Activated B cell treated with CpG ODN at 0.5 μM for 24 hours (primary cell): ENCODE measurements at places on chromosomes 12 and 14. TPM values are rescaled to one million over a fixed set of nuclear protein-coding genes. Genes with fewer than 3 reads are reported as not detected.

DNA sequence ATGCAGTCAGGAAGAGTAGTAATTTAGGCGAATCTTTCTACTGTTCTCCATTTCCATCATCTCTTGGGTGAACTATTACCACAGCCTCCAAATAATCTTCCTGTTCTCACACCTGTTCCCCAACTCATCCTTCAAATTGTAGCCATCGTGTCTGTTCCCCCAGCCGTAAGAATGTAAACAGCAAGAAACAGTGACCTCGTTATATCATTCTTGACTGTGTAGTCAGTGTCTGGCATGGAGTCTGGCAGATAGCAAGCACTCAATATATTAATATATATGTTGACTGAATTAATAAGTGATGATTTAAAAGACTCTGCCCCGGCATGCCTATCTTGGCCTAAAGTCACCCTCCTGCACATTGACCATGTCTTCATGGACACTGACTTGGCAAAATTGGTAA lies 20.3 kb downstream of the PDE6H start:
- H3K36me3 ChIP-seq, result no peaks in the 10 kb centered on the region
- peaks cover 74% of the 10 kb centered on the region for H3K4me1 ChIP-seq
- H3K4me3 ChIP-seq, result peak overlapping the region; percentile 52
- H3K27ac ChIP-seq, result peak overlapping the region; percentile 85
- no peak for DNase-seq

DNA sequence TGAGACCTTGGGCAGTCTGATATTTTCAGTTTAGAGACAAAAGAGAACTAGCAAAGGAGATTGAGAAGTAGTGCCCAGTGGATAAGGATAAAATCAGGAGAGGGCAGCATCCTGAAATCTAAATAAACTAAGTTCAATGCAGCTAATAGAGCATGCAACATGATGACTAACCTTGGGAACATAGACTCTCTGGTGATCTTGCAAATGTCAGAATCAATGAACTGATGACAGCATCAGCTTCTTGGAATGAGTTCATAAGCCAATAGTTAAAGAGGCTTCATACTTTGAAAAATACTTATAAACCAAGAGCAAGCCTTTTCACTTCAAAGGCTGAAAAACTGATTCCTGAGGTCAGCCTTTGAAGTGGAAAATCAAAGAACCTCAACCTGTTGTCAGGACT lies 8.2 kb downstream of the TAS2R19 start:
- no peak for DNase-seq
- H3K27me3 ChIP-seq, result no peaks in the 10 kb centered on the region
- H3K4me1 ChIP-seq, result peaks cover 2% of the 10 kb centered on the region
- peaks cover 8% of the 10 kb centered on the region for H3K36me3 ChIP-seq

GRCh38 chr12:111991946-111992345 lies 21.0 kb downstream of the TMEM116 start:
- H3K4me1 ChIP-seq, result peaks cover 46% of the 10 kb centered on the region
- H3K36me3 ChIP-seq, result peaks cover 7% of the 10 kb centered on the region
- H3K27ac ChIP-seq, result no peak overlapping the region

GRCh38 chr14:101665478-101666078 lies 95.9 kb upstream of the PPP2R5C start:
- no peak for DNase-seq
- H3K36me3 ChIP-seq, result peaks cover 6% of the 10 kb centered on the region
- H3K4me3 ChIP-seq, result no peak overlapping the region
- H3K27ac ChIP-seq, result no peak overlapping the region
- H3K27me3 ChIP-seq, result peaks cover 28% of the 10 kb centered on the region

DNA sequence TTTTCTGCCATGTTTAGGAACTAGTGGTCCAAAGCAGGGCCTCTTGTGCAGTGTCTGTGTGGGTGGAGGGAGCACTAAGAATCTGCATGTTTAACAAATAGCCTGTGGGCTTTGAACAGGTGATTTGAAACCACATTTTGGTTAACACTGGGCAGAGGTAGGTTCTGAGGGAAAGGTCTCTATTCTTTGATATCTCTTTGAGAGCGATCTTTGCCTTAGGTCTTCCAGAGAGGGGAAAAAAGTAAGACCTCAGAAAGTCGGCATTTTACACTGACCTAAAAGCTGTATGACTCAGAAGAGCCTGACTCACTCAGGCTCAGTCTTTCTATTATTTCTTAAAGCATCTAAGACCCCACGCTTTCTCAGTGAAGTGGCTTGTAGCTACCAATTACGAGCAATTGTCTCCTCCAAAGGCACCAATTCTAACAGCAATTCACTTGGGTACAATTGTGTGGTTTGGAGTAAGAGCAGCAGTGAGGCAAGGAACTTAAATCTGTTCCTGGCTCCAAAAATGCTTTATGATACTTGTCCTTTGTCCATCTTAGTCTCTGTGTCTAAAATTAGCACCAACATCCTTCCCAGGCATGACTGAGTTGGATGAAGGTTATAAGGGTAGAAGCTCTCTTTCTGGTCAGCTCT lies 8.8 kb downstream of the EIF2B2 start:
- H3K4me3 ChIP-seq, result no peak overlapping the region
- no peaks in the 10 kb centered on the region for H3K27me3 ChIP-seq
- DNase-seq, result no peak
- H3K4me1 ChIP-seq, result no peaks in the 10 kb centered on the region
- no peak overlapping the region for H3K27ac ChIP-seq

Gene CCDC88C
- total RNA-seq, result 153 and 164 TPM in 2 replicates

DNA sequence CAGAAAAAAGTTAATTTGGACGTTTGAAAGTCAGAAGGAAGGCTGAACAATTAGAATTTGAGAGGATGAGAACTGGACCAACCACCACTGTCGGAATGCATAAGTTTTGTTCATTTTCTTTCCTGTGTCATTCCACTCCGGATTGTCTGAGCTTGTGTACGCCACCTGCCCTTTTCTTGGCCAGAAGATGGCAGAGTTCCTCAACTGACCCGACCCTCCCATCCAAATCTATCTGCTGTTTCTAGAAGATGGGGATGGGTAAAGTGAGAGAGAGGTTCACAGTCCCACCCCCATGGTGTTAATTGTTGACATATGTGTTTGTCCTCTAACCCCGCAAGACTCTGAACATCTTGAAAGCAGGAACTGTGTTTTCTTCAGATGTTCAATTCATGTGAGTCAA lies 388.0 kb downstream of the VRK1 start:
- DNase-seq, result no peak
- no peak overlapping the region for H3K27ac ChIP-seq
- peaks cover 11% of the 10 kb centered on the region for H3K27me3 ChIP-seq
- H3K36me3 ChIP-seq, result no peaks in the 10 kb centered on the region

Gene CAPZA3
- not detected in 2 replicates for total RNA-seq

- no peak for DNase-seq
- H3K4me1 ChIP-seq, result peaks cover 2% of the 10 kb centered on the region
- no peaks in the 10 kb centered on the region for H3K27me3 ChIP-seq
Measured at GRCh38 chr12:121872546-121873215, 14.0 kb upstream of the HPD start.

GRCh38 chr12:10968765-10969456 lies 17.8 kb downstream of the TAS2R50 start:
- H3K27ac ChIP-seq, result no peak overlapping the region
- DNase-seq, result no peak
- no peaks in the 10 kb centered on the region for H3K27me3 ChIP-seq

GRCh38 chr12:76830436-76830835 lies 48.4 kb downstream of the CSRP2 start:
- H3K4me1 ChIP-seq, result no peaks in the 10 kb centered on the region
- H3K27me3 ChIP-seq, result no peaks in the 10 kb centered on the region
- no peak for DNase-seq

GRCh38 chr12:12586879-12587675 lies 24.4 kb upstream of the DUSP16 start:
- no peak overlapping the region for H3K27ac ChIP-seq
- peaks cover 9% of the 10 kb centered on the region for H3K27me3 ChIP-seq
- peaks cover 12% of the 10 kb centered on the region for H3K4me1 ChIP-seq

- H3K27me3 ChIP-seq, result no peaks in the 10 kb centered on the region
- H3K36me3 ChIP-seq, result no peaks in the 10 kb centered on the region
- DNase-seq, result no peak
- no peak overlapping the region for H3K4me3 ChIP-seq
- no peak overlapping the region for H3K27ac ChIP-seq
- H3K4me1 ChIP-seq, result peaks cover 32% of the 10 kb centered on the region
Measured at GRCh38 chr12:112325622-112326207, 56.5 kb downstream of the HECTD4 start.

GRCh38 chr14:89304972-89305703 lies 111.9 kb downstream of the FOXN3 start:
- H3K4me1 ChIP-seq, result peaks cover 86% of the 10 kb centered on the region
- H3K4me3 ChIP-seq, result peak overlapping the region; percentile 89
- H3K36me3 ChIP-seq, result peaks cover 11% of the 10 kb centered on the region

GRCh38 chr12:130491421-130492357 lies 154.0 kb downstream of the PIWIL1 start:
- no peaks in the 10 kb centered on the region for H3K36me3 ChIP-seq
- H3K4me3 ChIP-seq, result no peak overlapping the region
- no peak for DNase-seq
- H3K4me1 ChIP-seq, result no peaks in the 10 kb centered on the region

Gene SOX5
- total RNA-seq, result 80.5 and 85.5 TPM in 2 replicates

Gene PTPN6
- total RNA-seq, result 371 and 393 TPM in 2 replicates

- no peak overlapping the region for H3K4me3 ChIP-seq
- no peak overlapping the region for H3K27ac ChIP-seq
- no peaks in the 10 kb centered on the region for H3K27me3 ChIP-seq
Measured at GRCh38 chr14:54638135-54638446, 71.2 kb downstream of the SAMD4A start.

GRCh38 chr12:28578361-28578760 lies 388.1 kb downstream of the CCDC91 start:
- H3K36me3 ChIP-seq, result no peaks in the 10 kb centered on the region
- H3K27me3 ChIP-seq, result no peaks in the 10 kb centered on the region
- no peak overlapping the region for H3K4me3 ChIP-seq
- no peak for DNase-seq
- H3K4me1 ChIP-seq, result no peaks in the 10 kb centered on the region
- no peak overlapping the region for H3K27ac ChIP-seq

GRCh38 chr14:63276492-63277342 lies 42.0 kb downstream of the GPHB5 start:
- no peaks in the 10 kb centered on the region for H3K27me3 ChIP-seq
- no peaks in the 10 kb centered on the region for H3K4me1 ChIP-seq
- no peak for DNase-seq
- H3K27ac ChIP-seq, result no peak overlapping the region
- H3K4me3 ChIP-seq, result no peak overlapping the region

- no peak for DNase-seq
- peaks cover 43% of the 10 kb centered on the region for H3K4me1 ChIP-seq
- H3K27me3 ChIP-seq, result no peaks in the 10 kb centered on the region
- no peak overlapping the region for H3K27ac ChIP-seq
Measured at GRCh38 chr12:47870175-47870781, 34.5 kb downstream of the VDR start.

Gene SSTR1
- not detected in 2 replicates for total RNA-seq

DNA sequence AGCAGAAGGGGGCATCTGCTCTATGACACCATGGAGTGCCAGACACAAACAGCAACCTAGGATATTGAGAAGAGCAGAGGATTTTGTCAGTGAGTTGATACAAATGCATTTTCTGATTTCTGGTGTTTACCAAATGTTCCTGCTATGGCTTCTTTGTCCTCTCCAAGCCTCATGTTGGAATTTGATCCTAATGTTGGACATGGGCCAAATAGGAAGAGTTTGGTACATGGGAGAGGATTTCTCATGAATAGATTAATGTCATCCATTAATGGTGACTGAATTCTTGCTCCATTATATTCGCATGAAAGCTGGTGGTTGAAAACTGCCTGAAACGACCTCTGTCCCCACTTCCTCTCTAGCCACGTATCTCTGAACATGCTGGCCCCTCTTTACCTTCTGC lies 1002.2 kb upstream of the FLRT2 start:
- DNase-seq, result no peak
- no peak overlapping the region for H3K27ac ChIP-seq
- H3K4me1 ChIP-seq, result no peaks in the 10 kb centered on the region
- H3K4me3 ChIP-seq, result no peak overlapping the region
- no peaks in the 10 kb centered on the region for H3K36me3 ChIP-seq

DNA sequence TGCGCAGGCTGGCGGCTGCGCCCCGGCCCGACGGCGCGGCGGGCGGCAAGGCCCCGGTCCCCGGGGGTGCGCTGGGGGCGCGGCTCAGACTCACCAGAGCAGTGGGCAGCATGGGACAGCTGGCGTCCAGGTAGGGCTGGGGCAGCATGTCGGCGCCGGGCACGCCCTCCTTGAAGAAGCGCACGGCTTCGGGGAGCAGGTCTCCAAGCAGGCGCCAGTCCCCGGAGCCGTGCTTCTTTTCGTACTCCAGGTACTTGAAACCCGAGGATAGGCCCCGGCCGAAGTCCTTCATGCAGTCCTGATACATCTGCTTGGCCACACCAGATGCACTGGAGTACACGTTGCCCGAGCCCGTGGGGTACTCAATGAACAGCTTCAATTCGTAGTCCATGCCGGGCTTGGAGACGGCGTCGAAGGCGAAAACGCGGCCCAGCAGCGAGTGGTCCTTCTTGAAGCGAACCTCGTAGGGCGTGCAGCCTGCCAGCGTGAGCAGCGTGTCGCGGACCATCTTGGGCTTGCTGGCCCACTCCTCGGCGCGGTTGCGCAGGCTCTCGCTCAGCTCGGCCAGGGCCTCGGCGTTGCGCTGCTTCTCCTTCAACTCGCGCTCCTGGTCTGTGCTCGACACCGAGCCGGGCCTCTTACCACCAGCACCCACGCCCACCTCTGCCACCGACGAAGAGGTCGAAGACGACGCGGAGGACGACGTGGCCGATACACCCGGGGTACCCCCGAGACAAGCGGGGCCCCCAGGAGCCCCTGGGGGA lies 2.2 kb downstream of the IRF2BPL start:
- no peaks in the 10 kb centered on the region for H3K27me3 ChIP-seq
- peaks cover 22% of the 10 kb centered on the region for H3K36me3 ChIP-seq
- H3K27ac ChIP-seq, result no peak overlapping the region
- peaks cover 50% of the 10 kb centered on the region for H3K4me1 ChIP-seq

GRCh38 chr12:96164951-96165811 lies 29.0 kb upstream of the ELK3 start:
- no peaks in the 10 kb centered on the region for H3K27me3 ChIP-seq
- H3K36me3 ChIP-seq, result no peaks in the 10 kb centered on the region
- H3K27ac ChIP-seq, result no peak overlapping the region
- DNase-seq, result no peak
- no peak overlapping the region for H3K4me3 ChIP-seq
- peaks cover 2% of the 10 kb centered on the region for H3K4me1 ChIP-seq

Gene C12orf50
- total RNA-seq, result 0.07 and 0.12 TPM in 2 replicates

GRCh38 chr14:20580242-20580641 lies 7.6 kb downstream of the RNASE11 start:
- no peaks in the 10 kb centered on the region for H3K36me3 ChIP-seq
- DNase-seq, result no peak
- H3K27ac ChIP-seq, result no peak overlapping the region
- H3K4me3 ChIP-seq, result no peak overlapping the region

Gene BRAP
- total RNA-seq, result 24.1 and 24.2 TPM in 2 replicates
